Activated naive CD4-positive, alpha-beta T cell (primary cell): ENCODE measurements at places on chromosomes 16 and 17.

DNA sequence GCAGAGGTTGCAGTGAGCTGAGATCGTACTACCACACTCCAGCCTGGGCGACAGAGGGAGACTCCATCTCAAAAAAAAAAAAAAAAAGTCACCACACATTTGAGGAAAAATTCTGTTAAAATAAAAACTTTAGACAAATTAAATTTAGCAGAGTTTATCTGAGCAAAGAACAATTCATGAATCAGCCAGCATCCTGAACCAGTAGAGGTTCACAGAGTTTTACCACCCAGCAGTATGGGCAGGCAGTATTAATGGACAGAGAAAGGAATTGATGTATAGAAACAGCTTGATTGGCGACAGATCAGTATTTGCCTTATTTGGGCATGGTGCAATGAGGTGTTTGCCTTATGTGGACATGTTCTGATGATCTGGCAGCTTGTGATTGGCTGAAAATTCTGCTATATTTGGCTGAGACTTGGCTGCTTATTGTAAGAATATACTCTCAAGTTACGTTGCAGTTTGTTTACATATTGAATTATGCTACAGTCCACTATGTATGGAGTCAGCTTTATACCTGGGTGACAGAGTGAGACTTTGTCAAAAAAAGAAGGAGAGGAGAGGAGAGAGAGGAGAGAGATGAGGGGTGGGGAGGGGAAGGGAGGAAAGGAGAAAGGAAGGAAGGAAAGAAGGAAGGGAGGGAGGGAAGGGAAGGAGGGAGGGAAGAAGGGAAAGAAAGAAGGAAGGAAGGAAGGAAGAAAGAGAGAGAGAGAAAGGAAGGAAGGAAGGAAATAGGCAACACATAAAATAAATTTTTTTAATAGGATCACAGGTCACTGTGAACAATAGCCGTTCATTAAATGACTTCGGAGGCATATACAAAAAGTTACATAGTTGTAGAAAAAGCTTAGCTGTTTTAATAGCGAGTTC is 14.6 kb downstream of the ABCC3 start:
- no peak for DNase-seq

DNA sequence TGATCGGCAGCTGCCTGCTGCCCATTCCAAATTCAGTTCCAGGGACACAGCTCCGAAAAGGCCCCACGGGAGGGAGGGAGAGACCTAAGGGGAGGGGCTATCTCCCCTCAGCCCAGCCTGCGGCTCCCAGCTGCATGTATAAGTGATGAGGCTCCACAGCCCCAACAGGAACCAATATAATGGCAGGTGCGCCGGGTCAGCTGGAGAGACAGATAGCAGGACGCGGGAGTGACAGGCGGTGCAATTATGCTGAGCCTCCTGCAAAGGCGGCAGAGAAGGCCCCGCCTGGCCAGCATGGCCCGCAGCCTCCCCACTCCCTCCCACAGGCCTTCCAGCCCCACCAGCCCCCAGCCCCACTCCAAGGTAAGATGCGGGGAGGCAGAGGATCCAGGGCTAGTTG is 8.1 kb upstream of the C1QL1 start:
- no peak for DNase-seq

DNA sequence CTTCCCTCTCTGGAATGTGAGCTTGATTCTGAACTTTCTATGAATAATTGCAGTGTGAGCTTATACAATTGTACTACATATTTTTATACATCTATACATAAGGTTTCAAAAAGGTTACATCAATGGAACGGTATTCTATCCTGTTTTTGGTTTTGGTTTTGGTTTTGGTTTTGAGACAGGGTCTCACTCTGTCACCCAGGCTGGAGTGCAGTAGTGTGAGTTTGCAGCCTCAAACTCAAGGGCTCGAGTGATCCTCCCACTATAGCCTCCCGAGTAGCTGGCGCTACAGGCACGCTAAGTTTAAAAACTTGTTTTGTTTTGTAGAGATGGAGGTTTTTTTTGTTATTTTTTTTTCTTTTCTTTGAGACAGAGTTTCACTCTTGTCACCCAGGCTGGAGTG is 1.1 kb downstream of the CTRB1 start:
- no peak for DNase-seq

GRCh38 chr16:57658878-57659674 is 9.0 kb upstream of the ADGRG3 start:
- DNase-seq: no peak

GRCh38 chr17:22171631-22172030 is 479.3 kb downstream of the KCNJ18 start:
- DNase-seq: no peak

DNA sequence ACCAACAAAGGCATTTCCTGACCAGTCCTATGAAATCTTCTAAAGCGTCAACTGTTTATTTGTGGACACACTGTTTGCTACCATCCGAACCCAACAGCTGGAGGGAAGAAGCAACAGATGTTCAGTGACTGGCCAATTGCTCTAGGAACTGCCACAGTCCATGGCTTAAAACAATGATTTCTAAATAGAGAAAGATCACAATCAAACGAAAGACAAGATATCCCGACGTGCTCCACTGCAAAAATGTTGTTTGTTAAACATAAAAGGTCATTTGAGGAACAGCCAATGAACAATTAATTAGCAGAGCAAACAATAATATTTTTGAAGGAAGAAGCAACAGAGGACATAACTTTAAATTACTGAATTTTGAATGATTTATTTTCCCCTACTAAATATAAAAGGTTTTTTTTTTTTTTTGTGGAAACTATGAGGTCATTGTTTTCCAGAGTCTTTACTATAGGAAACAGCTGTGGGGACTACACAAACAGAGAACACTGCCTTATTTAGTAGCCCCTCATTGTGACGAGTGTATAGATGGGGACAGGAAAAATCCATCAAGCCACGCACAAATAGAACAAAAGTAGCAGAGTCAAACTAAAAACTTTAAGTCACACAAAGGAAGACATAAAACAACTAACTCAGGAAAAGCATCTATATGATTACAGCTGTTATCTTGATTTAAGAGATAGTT is 17.2 kb downstream of the USP31 start:
- no peak for DNase-seq

DNA sequence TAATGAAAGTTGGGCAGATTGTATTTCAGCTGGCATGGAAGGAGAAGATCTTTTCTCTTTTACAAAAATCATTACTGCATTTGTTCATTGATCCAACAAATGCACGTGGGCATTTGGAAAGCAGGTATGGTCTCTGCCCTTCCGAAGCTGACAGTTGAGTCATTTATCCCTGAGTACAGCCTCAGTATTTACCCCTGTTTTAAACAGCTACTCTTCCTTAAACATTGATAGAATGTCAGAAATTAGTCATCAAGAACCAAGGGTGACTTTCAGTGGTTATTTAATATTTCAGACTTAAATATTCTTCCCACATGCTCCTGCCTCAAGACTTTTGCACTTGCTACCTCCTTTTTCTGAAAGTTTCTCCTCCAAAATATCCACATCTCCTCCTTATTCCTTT is 226.7 kb upstream of the HSBP1 start:
- DNase-seq: no peak

- no peak for DNase-seq
Observed at GRCh38 chr17:48753794-48754499, 25.4 kb upstream of the HOXB13 start.

DNA sequence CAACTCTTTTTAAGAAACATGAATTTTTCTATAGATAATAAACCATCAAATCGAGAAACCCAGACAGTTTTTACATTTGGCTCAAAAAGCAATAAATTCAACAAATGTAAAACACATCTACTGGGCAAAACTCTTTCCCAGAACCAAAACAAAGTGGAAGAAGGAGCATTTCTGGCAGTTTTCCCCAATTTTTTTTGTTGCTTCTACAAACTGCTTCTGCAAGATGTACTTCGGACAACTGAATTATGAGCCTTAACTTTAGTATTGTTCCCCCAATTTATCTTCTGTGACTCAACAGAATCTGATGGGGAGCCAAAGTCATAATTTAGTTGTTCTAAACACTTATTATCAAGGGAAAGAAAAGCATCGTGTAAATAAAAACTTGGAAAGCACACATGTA is 1047.2 kb downstream of the CDH11 start:
- DNase-seq: no peak

DNA sequence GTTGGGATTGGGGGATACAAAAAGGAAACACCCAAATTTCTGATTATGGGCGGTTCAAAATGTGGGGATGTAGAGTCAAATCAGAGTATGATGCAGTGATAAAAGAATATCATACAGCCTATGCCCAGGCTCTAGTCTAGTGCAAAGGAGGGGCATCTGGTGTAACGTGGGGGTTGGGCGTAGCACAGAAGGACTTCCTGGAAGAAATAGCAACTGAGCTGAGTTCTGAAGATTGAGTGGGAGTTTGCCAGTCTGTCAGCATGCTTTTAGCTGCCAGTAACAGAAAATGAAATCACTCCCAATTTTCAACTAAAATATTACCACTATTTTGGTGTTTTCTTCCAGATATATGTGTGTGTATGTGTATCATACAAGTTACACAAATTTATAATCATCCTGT is 196.9 kb downstream of the SPECC1 start:
- no peak for DNase-seq

GRCh38 chr16:50848755-50849514 is 107.0 kb downstream of the CYLD start:
- no peak for DNase-seq

- no peak for DNase-seq
Observed at GRCh38 chr17:58595194-58595792, 80.9 kb upstream of the MTMR4 start.

- no peak for DNase-seq
Observed at GRCh38 chr16:66853261-66854139, 9.3 kb downstream of the CA7 start.

GRCh38 chr16:57029161-57030160 is 40.1 kb downstream of the NLRC5 start:
- no peak for DNase-seq

DNA sequence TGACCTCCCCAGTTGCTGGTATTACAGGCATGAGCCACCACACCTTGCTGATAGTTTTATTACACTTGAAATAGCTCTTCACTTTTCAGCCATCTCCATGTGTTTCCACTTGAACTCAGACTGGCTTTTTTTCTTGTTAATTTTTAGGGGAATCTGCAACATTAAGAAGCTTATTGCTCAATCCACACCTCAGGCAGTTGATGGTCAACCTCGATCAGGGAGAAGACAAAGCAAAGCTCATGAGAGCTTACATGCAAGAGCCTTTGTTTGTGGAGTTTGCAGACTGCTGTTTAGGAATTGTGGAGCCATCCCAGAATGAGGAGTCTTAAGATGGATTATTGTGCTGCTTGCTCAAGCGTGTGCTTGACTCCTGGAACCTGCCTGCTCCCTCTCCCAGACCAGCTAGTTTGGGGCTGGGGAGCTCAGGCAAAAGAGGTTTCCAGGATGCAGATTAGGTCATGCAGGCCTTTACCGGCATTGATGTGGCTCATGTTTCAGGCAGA is 8.6 kb downstream of the ZNHIT3 start:
- no peak for DNase-seq

DNA sequence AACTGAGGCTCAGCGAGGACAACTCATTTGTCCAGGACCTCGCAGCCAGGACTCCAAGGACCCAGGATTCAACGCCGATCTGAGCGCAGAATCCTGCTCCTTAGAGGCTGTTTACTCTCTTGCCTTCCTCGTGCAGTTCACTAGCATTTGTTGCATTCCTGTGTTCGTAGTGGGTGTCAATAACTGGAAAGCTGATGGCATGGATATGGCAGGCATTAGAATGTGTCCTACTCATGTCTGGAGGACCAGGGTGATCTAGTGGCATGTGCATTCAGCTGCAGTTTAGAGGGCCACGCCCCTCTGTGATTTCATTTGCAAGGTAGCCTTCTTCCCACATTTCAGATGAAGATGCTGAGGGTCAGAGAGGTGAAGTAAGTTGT is 510 bp downstream of the CRISPLD2 start:
- no peak for DNase-seq

GRCh38 chr16:17354141-17354601 is 116.6 kb downstream of the XYLT1 start:
- DNase-seq: no peak
